ENCODE measurements at places on chromosomes 7 and 10.

GRCh38 chr7:50640256-50640655, 75.1 kb upstream of the DDC start:
- no peak for DNase-seq

DNA sequence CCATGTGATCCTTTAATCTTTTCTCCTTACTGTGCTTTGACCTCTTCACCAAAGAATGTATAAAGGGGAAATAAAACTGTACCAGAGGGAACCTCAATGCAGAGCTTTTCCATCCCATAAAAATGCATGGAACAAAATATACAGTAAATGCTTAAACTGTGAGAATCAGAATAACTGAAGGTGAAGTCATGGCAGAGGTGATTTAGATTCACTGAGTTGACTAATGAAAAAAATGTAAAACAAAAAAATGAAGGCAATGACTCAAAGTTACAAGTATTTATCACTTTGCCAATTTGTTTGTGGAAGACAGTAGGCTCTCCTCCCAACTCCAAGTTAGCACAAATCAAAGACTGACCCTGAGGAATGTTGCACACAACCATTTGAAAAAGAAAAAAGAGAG, 1331.6 kb upstream of the SORCS1 start:
- no peak for DNase-seq

GRCh38 chr10:110657973-110658691, 14.0 kb downstream of the RBM20 start:
- no peak for DNase-seq

DNA sequence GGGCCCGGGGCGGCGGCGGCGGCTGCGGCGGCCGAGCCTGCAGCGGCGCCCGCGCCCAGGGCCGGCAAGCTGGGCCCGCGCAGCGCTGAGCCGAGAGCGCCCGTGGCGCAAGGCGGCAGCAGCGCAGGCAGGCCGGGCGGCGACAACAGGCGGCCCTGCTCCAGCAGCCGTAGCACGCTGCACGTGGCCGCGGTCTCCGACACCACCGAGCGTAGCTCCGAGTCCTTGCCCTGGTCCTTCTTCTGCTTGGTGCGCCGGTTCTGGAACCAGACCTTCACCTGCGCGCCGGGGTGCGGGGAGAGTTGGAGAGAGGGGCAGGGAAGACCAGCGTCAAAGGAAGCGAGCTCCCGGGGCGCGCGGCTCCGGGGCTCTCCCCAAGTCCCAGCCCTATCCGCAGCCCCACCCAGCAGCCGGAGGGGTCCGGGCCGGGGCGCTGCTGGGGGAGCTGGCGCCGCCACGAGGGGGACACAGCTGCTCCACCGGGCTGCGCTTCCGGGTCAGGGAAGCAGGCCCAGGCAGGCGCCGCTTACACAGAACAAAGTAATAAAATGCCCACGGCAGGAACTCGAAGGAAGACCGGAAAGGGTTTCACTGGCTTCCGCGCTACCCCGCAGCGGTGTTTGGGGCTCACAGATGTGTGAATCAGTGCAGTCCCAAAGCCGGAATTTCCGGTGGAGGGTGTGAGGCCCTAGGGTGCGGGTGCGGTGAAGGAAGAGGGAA, 3.6 kb downstream of the VAX1 start:
- no peak for DNase-seq

DNA sequence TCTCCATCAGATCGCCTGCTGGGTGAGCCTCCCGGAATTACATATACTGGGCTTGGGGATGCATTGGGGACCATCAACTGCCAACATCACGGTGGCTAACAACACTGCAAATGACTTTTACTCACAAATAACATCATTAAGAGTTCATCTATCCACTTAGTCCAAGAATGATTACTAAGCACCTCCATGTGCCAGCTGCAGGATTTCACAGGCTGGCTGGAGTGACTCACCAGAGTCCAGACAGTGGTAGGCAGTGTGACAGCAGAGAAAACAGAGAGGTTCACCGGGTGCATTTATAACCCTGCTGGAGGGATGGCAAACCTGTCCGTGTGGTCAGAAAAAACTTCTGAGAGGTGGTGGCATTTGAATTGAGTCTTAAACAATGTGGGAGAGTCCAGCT, 3.2 kb upstream of the IGFBP3 start:
- DNase-seq: no peak

Measured in GM18507 (cell line).